ENCODE measurements at places on chromosomes 2 and 18.
A peak's percentile ranks its signal among the peaks of the same experiment; 100 is the strongest.

DNA sequence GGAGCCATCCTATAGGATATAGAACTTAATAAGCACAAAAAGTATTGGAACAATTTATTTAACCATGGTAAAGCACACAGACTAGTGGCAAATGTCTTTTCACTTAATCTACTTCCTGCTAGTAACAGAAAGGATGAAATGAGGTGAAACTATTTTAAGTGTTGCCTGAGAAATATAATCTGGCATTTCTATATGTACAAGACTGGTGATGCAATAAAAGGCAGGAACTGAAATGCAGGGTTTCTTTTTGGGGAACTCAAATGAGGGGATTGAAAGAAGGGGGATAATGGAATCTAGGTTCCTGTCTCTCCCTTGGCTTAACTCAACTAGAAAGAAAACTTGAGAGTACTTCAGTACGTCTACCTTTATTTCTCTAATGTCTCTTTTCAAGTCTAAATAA is 122.3 kb downstream of the MEMO1 start:
- no peak for DNase-seq

DNA sequence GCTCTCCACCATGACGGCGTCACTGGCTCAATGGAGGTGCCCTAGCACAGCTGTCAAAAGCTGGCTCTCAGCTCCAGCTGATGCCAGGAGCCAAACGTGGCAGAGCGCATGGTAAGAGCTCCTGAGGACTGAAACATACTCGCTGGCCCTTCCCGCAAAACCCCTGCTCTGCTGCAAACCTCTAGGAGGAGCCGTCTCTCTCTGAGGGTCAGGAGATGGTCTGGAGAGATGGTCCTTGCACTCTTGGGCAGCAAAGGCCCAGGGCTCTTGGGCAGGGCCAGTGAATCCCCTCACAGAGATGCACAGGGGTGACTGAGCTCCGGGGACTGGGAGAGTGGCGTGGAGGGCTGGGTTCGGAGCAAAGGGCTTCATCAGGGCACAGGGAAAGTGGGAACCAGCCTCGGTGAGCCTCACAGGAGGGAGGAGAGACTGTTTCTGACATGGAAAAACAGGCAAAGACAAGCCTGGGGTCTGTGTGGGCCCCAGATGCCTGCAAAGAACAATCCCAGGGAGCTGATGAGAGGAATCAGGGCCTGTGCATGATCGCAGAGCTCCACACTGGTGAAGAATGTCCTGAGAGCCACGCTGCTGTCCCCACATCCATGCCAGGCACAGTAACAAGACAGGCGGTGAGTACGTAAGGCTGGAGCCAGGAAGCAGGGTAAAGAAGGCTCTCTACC is 17.2 kb downstream of the SNORC start:
- DNase-seq: no peak

DNA sequence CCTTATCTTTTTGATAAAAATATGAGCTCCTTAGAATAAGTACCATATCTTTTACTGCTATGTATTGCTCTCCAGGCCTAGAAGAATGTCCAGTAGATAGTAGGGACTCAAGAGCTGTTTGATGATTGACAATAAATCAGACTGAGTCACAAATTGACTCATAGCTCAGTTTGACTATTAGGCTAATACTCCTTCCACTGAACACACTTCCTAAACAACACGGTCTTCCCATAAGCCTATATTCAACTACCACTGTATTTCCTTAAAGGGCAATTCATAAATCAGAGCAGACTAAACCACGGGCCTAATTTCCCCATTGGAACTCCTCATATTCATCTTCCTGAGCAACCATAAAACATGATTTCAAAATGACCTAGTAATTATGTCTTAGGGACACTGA is 258.5 kb downstream of the ALK start:
- DNase-seq: no peak

GRCh38 chr2:173030561-173031490 is 44.8 kb upstream of the MAP3K20 start:
- DNase-seq: no peak

DNA sequence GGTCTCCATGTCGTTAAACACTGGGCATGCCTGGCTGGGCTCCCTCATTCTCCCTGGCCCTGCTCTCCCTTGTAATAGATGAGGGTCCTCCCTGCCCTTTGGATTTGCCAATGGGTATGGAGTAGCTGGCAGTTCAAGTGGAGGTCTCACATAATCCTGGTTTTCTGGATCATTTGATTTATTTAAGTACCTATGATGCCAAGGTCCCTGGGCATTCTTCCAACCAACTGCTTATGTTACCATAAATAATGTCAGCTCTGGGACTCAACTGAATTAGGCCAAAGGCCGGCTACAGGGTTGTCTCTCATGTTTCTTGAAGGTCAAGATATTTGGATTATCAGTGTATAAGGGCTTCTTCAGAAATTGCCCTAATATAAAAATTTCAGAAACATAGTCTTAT is 104.9 kb upstream of the LYPD6 start:
- no peak for DNase-seq

DNA sequence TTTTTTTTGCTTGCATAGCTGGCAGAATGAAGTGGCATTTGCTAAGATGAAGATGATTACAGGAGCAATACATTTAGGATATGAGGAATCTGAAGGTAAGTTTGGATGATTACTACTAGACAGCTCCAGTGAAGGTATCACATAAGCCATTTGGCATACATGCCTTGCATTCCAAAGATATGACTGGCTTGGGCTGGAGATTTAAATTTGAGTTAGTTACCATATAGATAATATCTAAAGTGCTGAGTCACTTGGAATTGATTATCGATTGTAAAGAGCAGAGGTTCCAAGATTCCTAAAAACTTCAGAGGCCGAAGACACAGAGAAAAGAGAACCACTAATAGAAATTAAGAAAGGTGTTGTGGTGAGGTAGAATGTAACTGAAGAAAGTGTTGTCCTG is 1026.4 kb downstream of the DSC3 start:
- DNase-seq: no peak

- no peak for DNase-seq
Measured at GRCh38 chr2:12330916-12331315, 385.8 kb upstream of the TRIB2 start.

DNA sequence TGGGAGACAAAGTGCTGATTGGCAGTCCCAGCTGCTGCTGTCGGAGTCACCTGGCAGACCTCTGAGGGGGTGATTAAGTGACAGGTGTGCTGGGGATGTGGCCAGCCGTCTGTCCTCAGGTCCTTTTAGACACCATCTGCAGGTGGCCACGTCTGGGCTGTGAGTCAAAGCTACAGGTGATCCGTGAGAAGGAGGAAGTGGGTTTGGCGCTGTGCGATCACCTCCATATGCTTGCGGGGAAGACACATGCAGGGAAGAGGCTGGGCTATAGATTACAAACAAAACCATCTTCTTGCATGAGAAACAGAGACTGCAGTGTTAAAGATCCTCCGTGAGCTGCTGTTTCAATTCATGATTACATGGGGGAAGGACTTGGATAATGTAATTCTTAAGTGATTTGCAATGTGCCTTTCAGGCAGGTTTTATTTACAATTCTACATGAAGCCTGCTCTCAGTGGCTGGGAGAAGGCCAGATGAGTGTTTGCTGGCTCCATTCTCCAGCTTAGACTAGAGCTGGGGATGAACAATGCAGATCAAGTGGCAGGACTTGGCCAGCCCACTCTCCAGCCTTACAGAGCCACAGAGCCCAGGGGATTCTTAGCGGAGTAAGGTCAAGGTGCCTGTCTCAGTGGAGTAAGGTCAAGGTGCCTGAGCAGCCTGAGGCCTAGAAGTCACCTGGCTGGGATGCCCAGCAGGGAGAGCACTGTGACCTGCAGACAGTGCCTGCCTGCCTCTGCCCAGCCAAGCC is 87.8 kb downstream of the LYPD1 start:
- DNase-seq: no peak

DNA sequence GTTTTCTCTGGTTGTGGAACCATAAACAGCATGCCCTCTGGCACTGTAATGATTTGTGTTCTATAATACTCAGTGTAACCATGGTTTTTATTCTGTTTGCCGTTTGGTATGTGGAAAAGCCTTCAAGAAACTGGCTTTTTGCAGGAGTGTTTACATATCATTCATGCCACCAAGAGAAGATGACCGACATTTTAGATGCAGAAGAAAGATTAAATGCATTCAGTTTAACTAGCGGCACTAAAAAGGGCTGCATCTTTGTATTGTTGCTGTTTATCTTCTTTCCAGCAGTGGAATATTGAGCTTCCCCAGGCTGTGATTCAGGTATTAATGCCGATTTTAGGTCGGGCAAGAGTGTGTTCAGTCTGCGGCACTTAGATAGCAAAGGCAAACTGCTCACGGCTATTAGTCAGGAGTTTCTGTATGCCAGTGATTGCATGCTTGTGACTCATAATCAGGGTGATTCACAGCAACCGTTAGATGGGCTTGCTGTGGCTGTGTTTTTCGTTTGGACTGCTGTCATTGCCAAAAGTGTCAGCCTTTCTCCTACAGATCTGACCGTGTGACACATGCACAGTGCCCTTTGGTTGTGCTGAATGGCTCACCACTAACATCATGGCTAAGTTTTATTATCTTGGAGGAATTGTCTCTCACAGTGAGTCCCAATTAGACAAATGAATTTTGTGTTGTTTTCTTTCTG is 479.7 kb downstream of the PARD3B start:
- DNase-seq: peak; percentile 15

DNA sequence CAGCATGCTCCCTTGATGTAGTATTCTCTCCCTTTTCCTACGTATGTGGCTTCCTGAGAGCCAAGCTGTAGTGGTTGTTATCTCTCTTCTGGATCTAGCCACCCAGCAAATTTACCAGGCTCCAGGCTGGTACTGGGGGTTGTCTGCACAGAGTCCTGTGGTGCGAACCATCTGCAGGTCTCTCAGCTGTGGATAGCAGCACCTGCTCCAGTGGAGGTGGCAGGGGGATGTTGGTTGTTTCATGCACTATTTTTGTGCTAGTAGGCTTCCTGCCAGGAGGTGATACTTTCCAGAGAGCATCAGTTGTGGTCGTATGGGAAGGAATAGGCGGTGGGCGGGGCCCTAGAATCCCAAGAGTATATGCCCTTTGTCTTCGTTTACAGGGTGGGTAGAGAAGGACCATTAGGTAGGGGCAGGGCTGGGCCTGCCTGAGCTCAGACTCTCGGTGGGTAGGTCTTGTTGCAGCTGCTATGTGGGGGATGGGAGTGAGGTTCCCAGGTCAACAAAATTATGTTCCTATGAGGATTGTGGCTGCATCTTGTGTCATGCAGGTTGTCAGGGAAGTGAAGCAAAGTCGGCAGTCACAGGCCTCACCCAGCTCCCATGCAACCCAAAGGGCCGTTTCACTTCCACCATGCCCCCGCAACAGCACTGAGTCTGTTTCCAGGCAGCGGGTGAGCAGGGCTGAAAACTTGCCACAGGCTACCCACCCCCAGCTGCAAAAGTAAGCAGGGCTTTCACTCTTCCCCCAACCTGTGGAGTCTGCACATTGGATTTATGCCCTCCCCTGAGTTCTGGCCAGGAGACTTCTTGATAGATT is 1139.5 kb downstream of the BCL11A start:
- DNase-seq: no peak

GRCh38 chr2:168166902-168167510 is 80.4 kb downstream of the STK39 start:
- DNase-seq: no peak

DNA sequence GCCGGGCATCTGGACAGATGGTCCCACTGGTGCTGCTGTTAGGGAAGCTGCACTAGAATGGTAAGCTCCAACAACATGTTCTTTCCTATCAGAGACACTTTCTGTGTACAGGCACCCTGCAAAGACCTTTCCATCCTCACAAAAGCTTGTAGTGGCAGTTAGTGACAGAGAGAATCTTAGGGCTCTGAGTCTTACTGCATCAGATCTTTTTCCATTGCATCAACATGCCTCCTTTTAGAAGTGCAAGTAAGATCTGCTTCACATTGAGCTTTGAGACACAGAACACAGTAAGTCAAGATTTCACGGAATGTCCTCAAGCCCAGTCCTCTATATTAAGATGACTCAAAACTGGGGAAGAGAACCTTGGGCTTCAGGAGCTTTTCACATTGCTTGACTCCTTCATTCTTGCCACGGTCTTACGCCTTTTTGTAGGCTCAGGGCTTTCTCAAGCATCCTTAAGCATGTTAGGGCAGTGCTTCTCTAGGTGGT is 52.6 kb downstream of the ARL4C start:
- DNase-seq: no peak

- DNase-seq: no peak
Measured at GRCh38 chr2:117794668-117795067, 19.8 kb upstream of the DDX18 start.

- DNase-seq: no peak
Measured at GRCh38 chr2:5788447-5788846, 96.3 kb downstream of the SOX11 start.

DNA sequence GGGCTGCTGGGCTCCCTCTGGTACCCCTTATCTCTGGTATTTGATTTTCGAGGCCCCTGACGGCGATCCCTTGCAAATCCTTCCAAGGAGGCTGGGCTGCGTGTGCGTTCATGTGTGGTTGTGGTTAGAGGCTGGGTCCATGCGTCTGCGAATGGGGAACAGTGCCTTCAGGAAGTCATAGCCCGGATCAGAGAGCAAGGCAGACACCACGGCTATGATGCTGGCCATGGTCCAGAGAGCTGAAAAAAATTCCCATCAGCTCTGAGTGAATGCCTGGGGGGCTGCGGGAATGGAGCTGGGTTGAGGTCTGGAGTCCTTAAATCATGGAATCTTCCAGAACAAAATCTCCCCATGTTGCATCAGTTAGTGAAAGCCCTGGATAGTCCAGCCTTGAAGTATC is 145.5 kb downstream of the ACKR3 start:
- no peak for DNase-seq

GRCh38 chr2:226080334-226080733 is 680.8 kb downstream of the NYAP2 start:
- no peak for DNase-seq

DNA sequence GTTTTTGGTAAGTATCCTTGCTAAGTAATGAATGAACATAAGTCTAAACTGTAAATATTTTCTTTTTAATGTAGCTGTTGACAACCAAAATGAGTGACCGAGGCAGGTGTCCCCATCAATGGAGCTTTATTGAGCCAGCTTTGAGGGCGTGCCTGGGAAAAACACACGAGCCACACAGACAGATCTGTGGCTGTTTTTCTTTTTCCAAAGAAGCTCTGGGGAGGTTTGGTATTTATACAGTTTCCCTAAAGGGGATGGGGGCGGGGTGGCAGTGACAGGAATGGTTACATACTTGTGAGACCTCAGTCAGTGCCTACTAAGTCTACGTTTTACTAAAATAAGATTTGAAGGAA is 11.2 kb downstream of the DBI start:
- no peak for DNase-seq

- no peak for DNase-seq
Measured at GRCh38 chr2:19823507-19823906, 78.3 kb downstream of the TTC32 start.

- no peak for DNase-seq
Measured at GRCh38 chr2:179201869-179202268, 62.8 kb downstream of the SESTD1 start.

GRCh38 chr2:22027345-22028005 is 903.7 kb downstream of the TDRD15 start:
- no peak for DNase-seq

GRCh38 chr2:235149736-235150135 is 197.9 kb downstream of the SH3BP4 start:
- no peak for DNase-seq

GRCh38 chr2:88615822-88616221 is 11.4 kb downstream of the EIF2AK3 start:
- DNase-seq: no peak

GRCh38 chr18:61935362-61935761 is 42.6 kb upstream of the RNF152 start:
- DNase-seq: no peak

All from 8988T (cell line).